Mammary epithelial cell (primary cell): ENCODE measurements at places on chromosomes 16 and 17.
A peak's percentile ranks its signal among the peaks of the same experiment; 100 is the strongest.

DNA sequence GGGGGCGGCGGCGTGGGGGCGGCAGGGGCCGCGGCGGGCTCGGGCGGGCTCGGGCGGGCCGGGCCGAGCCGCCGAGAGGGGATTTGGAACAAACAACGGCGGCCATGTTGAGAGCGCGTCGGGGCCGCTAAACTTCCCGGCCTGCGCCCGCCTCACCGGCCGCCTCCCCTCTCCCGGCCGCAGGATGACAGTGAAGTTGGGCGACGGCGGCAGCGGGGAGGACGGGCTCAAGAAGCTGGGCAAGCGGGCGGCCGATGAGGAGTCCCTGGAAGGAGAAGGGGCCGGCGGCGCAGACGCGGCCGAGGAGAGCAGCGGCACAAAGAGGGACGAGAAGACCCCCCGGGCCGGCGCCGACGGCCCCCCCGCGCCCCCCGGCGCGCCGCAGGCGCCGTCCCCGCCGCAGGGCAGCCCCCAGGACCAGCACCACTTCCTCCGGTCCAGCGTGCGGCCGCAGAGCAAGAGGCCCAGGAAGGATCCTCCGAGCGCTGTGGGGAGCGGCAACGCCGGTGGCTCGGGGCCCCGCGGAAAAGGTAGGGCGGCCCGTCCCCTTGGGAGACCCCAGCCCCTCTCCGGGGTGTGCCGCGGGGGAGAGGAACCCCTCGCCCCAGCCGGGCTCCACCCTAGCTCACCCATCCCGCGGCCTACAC is 2.4 kb downstream of the CRAMP1 start:
- DNase-seq = peak; percentile 40

- DNase-seq = peak; percentile 27
Measured at GRCh38 chr16:85169333-85170065, 57.2 kb upstream of the CIBAR2 start.

- no peak for DNase-seq
Measured at GRCh38 chr17:68790931-68791330, 164.3 kb downstream of the ABCA8 start.

DNA sequence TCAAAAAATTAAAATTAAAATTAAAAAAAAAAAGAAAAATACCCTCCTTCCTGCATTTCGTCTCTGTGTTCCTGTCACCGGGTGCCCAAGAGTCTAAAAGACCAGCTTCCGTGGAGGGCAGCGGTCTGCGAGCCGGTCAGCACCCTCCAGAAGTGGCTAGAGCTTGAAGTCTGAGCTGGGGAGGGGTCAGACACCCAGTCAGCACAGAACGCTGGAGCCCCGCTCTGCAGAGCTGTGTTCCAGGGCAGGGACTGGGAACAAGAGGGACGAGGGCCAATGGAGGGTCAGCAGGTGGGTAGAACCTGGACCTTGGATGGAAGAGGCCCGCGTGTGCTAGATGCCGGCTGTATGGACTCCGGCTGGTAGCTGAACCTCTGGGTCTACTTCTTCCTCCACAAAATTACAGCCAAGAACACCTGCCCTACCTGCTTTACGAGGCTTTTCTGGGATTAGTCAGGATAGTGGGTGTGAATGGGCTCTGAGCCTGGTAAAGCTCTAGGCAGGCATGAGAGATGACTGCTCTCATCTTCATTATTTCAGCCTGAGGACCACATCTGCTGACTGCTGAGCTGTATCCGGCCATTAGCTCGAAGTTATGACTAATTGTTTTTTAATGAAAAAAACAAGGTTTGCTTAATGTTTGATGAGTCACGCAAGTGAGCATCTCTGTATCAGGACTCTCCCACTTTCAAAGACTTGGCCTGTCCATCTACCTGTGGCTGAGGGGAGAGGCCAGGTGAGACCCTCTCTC is 5.9 kb downstream of the TRPV1 start:
- peak; percentile 98 for DNase-seq

GRCh38 chr16:85302018-85302847 is 190.0 kb upstream of the CIBAR2 start:
- DNase-seq = no peak

GRCh38 chr17:13475574-13476223 is 126.0 kb downstream of the HS3ST3A1 start:
- no peak for DNase-seq

GRCh38 chr17:12958786-12959185 is 59.0 kb downstream of the ELAC2 start:
- DNase-seq = no peak

- DNase-seq = peak; percentile 46
Measured at GRCh38 chr16:19898924-19899604, 14.4 kb upstream of the GPRC5B start.

DNA sequence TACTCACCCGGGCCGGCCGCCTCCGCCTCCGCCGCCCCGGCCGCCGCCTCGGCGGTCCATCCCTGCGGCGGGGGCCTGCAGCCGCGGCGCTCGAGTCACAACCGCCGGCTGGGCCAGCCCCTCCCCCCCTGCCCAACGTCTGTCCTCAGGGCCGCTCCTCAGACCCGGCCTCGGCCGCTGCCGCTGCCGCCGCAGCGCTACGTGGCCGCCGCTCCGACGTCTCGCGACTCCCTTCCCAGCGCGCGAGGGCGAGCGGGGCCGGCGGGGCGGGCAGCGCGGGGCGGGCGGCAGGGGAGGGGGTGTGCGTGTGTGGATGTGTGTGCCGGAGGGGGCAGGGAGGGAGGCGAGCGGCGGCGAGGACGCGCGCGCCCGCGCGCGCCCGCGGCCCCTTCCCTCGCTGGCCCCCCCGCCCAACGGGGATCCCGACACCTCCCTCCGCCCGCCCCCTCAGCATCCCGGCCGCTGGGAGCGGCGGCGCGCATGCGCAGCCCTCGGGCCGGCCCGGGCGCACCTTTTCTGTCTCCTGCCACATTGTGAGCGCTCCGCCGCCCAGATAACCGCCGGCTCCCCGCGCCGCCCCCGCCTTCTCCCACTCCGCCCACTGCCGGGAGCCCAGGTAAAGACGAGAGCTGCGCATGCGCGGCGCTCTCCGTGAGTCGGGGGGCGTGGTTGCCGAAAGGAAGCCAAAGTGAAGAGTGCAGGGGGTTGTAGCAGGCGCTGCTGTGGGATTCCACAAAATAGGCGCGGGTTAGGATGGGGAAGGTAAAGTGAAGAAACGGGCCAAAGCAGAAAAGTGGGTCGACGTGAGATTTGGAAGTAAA is at the start of gene ZNF652:
TSS of gene ZNF652 (minus strand) at position 349 of the 821 bp plus-strand sequence. CDS start 44,525 bp downstream, outside the sequence.
- DNase-seq = peak; percentile 96
